ENCODE measurements at places on chromosomes 4 and X.

GRCh38 chr4:2340272-2341061 lies 78.0 kb downstream of the ZFYVE28 start:
- no peak for DNase-seq

- DNase-seq = no peak
These were observed 56.8 kb downstream of the PCDH7 start for GRCh38 chr4:30776921-30777415.

GRCh38 chr4:79209081-79209480 lies 116.8 kb downstream of the NAA11 start:
- DNase-seq = no peak

GRCh38 chrX:9369802-9370291 lies 95.0 kb upstream of the TBL1X start:
- no peak for DNase-seq

- DNase-seq = no peak
These were observed 2.7 kb downstream of the CLRN2 start for GRCh38 chr4:17517664-17518063.

DNA sequence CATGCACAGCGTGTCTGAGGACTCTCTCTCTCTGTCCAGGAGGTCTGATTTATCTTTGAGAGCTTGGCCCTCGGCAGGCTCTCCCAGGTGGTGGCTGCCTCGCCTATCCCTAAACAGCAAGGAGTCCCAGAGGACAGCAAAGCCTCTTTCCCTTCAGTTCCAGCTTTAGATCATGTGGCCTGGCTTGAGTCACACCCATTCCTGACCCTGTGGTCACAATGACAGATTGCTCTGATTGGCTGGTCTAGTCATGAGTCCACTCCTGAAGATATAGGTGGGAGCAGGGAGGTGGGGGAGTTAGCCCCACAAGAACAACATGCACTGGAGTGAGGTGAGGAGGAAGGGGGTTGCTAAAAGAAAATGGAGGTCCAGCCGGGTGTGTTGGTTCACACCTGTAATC lies 12.1 kb upstream of the PORCN start:
- DNase-seq = no peak

- no peak for DNase-seq
These were observed 76.4 kb downstream of the CXXC4 start for GRCh38 chr4:104418286-104418685.
